ENCODE measurements at places on chromosomes 16 and 17.

GRCh38 chr17:55479903-55480302 lies 31.3 kb downstream of the SMIM36 start:
- no peaks in the 10 kb centered on the region for H3K36me3 ChIP-seq
- DNase-seq, result peak; percentile 62
- no peak overlapping the region for H3K27ac ChIP-seq
- H3K27me3 ChIP-seq, result no peaks in the 10 kb centered on the region
- no peaks in the 10 kb centered on the region for H3K4me1 ChIP-seq

DNA sequence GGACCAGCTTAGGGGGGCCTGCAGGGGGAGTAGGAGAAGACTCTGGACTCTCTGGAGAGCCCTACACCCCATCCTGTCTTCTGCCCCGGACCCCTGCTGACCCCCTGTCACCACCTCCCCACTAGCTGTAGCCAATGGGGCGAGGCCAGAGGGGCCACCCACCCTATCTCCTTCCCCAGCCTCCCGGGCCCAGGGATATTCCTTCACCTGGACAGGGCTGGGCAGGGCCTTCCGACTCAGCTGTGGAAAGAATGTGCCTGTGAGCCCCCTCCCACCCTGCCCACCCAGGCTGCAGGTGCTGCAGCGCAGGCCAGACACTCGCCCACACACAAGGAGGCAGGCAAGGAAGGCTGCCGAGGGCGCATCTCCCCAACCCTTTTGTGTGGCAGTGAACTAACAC lies 23.0 kb downstream of the TSPOAP1 start:
- H3K4me3 ChIP-seq, result no peak overlapping the region
- no peak for DNase-seq
- H3K27ac ChIP-seq, result no peak overlapping the region
- H3K4me1 ChIP-seq, result no peaks in the 10 kb centered on the region
- no peaks in the 10 kb centered on the region for H3K27me3 ChIP-seq

- no peaks in the 10 kb centered on the region for H3K4me1 ChIP-seq
- H3K4me3 ChIP-seq, result no peak overlapping the region
- H3K27me3 ChIP-seq, result no peaks in the 10 kb centered on the region
Measured at GRCh38 chr16:82059161-82059982, 24.3 kb downstream of the HSD17B2 start.

- peaks cover 3% of the 10 kb centered on the region for H3K4me1 ChIP-seq
- peak; percentile 64 for DNase-seq
- H3K4me3 ChIP-seq, result no peak overlapping the region
- no peaks in the 10 kb centered on the region for H3K27me3 ChIP-seq
Measured at GRCh38 chr16:17397499-17397891, 73.3 kb downstream of the XYLT1 start.

DNA sequence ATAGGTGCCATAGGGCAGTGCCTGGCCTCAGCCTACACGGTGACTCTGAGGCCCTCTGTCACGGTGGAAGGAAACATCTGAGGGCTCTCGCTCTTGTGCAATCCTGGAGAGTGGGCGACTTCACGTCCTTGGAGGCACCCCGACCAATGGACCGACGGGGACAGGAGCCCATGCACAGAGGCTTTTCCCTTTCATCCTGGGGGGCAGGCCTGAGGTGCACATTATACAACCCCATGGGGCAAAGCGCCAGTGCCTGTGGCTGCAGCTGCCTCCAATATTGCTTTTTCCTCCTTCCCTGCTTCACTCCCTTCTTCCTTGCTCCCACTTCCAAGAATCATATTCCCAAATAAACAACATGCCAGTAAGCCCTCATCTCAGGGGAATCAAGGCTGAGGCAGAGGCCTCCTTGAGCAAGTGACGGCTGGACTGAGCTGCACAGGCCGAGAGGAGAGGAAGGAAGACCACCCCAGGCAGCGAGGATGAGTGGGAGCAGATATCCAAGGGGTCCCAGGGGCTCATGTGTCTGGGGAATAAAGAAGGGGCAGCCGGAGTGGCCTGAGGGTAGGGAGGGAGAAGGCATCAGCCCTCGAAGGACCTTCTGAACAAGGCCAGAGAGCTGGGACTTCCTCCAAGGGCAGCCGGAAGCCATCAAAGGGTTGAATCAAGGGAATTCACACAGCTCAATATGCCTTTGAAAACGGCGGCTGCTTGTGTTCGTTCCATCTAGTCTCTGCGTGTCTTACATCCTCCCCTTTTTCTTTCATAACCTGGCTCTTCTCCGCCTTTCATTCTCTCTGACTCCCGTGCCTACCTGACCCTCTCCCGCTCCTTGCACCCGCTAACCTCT lies 42.6 kb upstream of the RPL38 start:
- no peaks in the 10 kb centered on the region for H3K27me3 ChIP-seq
- H3K27ac ChIP-seq, result no peak overlapping the region
- no peak for DNase-seq
- H3K36me3 ChIP-seq, result no peaks in the 10 kb centered on the region
- H3K4me1 ChIP-seq, result no peaks in the 10 kb centered on the region
- no peak overlapping the region for H3K4me3 ChIP-seq

DNA sequence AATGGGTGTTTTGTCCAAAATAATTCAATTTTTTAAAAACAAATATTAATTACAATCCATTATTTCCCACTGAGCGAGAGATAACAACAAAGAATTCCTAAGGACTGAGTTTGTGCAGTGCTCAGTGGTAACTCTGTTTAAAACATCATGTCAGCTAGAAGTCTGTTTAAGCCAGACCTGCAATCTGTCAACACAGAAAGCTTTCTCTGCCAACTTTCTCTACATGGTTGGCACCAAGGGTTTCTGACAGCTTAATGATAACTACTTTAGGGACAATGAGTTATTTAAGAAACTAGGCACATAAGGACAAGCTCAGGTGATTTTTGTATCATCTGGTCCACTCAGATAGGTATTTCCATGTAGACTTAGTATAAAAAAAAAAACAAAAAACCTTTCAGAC lies 81.8 kb downstream of the WDR59 start:
- H3K4me1 ChIP-seq, result no peaks in the 10 kb centered on the region
- no peak for DNase-seq
- no peaks in the 10 kb centered on the region for H3K27me3 ChIP-seq
- peaks cover 24% of the 10 kb centered on the region for H3K36me3 ChIP-seq

GRCh38 chr16:73020409-73020884 lies 27.5 kb downstream of the ZFHX3 start:
- H3K27ac ChIP-seq, result peak overlapping the region; percentile 56
- H3K4me1 ChIP-seq, result peaks cover 55% of the 10 kb centered on the region
- H3K36me3 ChIP-seq, result peaks cover 3% of the 10 kb centered on the region
- no peak overlapping the region for H3K4me3 ChIP-seq

GRCh38 chr16:81688182-81688581 lies 90.9 kb upstream of the PLCG2 start:
- no peaks in the 10 kb centered on the region for H3K4me1 ChIP-seq
- H3K36me3 ChIP-seq, result peaks cover 41% of the 10 kb centered on the region
- H3K4me3 ChIP-seq, result no peak overlapping the region
- H3K27me3 ChIP-seq, result no peaks in the 10 kb centered on the region

GRCh38 chr16:72389791-72390190 lies 217.8 kb upstream of the PMFBP1 start:
- H3K4me3 ChIP-seq, result no peak overlapping the region
- no peaks in the 10 kb centered on the region for H3K4me1 ChIP-seq
- no peaks in the 10 kb centered on the region for H3K36me3 ChIP-seq
- no peak for DNase-seq
- no peak overlapping the region for H3K27ac ChIP-seq

GRCh38 chr17:27109346-27109745 lies 184.6 kb upstream of the WSB1 start:
- no peaks in the 10 kb centered on the region for H3K4me1 ChIP-seq
- H3K27me3 ChIP-seq, result no peaks in the 10 kb centered on the region
- no peak overlapping the region for H3K27ac ChIP-seq
- no peak for DNase-seq
- H3K36me3 ChIP-seq, result no peaks in the 10 kb centered on the region

GRCh38 chr17:75698659-75699058 lies 22.6 kb upstream of the ITGB4 start:
- DNase-seq, result no peak
- peaks cover 55% of the 10 kb centered on the region for H3K36me3 ChIP-seq

- peaks cover 1% of the 10 kb centered on the region for H3K36me3 ChIP-seq
- no peak overlapping the region for H3K27ac ChIP-seq
- DNase-seq, result no peak
- no peak overlapping the region for H3K4me3 ChIP-seq
Measured at GRCh38 chr17:37167756-37168155, 208.0 kb upstream of the C17orf78 start.

- no peaks in the 10 kb centered on the region for H3K27me3 ChIP-seq
- no peak overlapping the region for H3K4me3 ChIP-seq
- peak; percentile 35 for DNase-seq
- no peaks in the 10 kb centered on the region for H3K36me3 ChIP-seq
Measured at GRCh38 chr17:65514082-65514481, 47.4 kb downstream of the AXIN2 start.

DNA sequence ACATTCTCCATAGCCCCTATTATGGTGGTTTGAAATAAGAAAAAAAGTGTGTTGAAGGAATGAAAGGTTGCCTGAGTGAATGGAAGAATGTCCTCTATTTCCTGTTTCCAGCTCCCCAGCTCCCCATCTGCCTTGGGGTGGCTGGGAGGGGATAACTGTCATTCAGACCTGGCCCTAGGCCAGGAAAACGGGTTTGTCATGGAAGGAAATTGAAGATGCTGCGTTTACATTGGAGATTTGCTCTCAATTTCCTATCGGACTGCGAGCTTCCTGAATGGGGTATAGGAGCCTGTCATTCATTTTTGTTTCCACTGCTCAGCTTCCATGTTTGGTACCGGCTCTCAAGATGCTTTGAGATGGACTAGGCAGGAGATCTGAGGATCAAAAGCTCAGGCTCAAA lies 2.2 kb upstream of the FZD2 start:
- peaks cover 20% of the 10 kb centered on the region for H3K27me3 ChIP-seq
- peaks cover 8% of the 10 kb centered on the region for H3K36me3 ChIP-seq
- H3K4me3 ChIP-seq, result no peak overlapping the region
- H3K4me1 ChIP-seq, result peaks cover 22% of the 10 kb centered on the region
- no peak for DNase-seq

DNA sequence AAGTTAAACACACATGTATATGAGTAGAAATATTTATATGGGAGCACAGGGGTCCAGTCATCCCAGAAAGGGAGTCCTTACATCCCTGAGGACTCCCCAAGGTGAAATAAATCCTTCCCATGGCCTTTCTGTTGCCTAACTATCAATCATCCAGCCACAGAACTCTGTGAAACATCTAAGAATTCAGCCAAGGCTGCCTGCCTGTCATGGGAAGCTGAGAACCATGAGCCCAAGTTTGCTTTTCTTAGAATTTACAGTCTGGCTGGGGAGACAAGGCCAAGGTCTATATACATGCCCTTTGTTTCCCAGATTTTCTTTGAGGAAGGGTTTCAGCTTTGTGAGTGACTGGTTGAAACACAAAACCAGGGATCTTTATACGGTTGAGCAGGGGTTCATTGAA lies 15.8 kb downstream of the MYL4 start:
- no peaks in the 10 kb centered on the region for H3K27me3 ChIP-seq
- H3K36me3 ChIP-seq, result no peaks in the 10 kb centered on the region
- no peak overlapping the region for H3K27ac ChIP-seq
- H3K4me3 ChIP-seq, result no peak overlapping the region
- DNase-seq, result no peak
